ENCODE measurements at places on chromosomes 4 and X.

GRCh38 chr4:125382995-125383394 is 68.2 kb downstream of the FAT4 start:
- DNase-seq, result no peak

GRCh38 chrX:139388254-139388653 is 142.3 kb upstream of the F9 start:
- DNase-seq, result no peak

DNA sequence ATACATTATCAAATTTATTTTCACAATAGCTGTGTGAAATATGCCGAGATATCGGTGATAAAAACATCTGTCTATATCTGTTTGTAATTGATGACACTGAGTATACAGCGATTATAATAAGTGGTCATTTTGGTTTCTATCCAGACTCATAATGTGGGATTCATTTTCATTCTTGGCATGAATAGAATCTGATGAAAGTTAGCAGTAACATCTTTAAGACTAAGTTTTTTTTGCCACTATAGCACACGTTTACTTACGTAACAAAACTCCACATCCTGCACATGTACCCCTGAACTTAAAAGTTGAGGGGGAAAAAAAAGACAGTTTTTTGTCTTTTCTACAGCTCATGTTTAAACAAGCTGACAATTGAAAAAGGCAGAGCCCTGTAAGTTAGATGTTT is 86.4 kb downstream of the PPA2 start:
- DNase-seq, result no peak

DNA sequence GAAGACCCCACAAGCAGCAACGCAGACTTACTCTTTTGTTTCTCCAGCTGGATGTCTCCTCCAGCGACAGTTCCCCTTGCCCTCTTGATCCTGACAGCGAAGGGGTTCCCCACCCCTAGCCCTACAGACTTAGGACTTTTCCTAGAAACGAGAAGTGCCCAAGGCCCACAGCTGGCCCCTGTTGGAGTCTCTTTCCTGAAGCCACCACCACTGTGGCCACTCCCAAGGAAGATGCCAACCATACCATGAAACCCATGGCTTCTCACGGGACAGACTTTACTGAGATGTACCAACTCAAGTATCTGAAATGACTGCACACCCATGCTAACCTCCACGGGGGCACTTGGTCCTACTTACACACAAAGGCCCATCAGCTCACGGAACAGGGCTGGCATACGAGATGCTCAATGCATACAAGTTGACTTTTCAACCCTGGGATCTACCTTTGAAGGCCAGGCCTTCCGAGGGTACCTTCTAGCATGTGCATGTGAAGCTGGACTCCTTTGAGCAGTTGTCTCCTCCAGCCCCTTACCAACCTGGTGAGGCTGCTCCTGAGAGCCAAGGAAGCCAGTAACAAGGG is 924 bp upstream of the IRAK1 start:
- DNase-seq, result no peak
